ENCODE measurements at places on chromosomes 1 and 21.

GRCh38 chr1:167669209-167670124, 39.4 kb downstream of the RCSD1 start:
- DNase-seq: no peak

DNA sequence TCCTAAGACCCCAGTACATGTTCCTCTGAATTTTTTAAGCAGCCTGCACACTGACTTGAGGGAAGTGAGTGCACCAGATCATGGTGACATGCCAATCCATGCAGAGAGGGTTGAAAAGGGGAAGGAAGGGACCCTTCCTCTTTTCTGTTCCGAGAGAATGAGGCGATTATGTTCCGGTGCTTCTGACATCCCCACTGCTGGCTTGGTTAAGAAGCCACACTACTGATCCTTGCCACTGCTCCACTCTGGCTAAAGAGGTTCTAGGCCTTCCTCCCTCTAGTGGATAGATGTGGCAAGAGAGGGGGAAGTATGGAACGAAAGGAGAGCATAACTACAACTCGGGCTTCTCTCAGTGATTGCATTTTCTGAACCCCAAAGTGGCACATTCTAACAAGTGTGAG, 1.8 kb upstream of the CYB5R1 start:
- peak; percentile 68 for DNase-seq

DNA sequence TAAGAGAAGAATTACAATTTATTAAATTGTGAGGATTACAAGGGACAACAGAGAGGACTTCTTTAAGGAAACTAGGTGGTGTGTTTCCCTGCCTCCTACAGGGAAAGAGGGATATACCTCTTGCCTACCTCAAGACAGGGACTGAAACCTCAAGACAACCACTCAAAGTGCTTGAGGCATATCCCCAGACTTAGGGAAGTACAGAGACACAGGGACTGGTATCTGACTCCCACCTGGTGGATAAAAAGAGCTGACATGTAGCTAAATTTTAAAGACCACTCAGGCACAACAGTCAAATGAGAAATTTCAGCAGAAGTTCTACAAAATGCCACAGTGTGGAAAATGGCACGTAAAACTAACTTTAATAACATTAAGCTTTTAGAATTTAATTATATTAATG, 21.3 kb downstream of the DENND2C start:
- DNase-seq: no peak

GRCh38 chr1:9183441-9183840, 51.1 kb upstream of the H6PD start:
- no peak for DNase-seq

DNA sequence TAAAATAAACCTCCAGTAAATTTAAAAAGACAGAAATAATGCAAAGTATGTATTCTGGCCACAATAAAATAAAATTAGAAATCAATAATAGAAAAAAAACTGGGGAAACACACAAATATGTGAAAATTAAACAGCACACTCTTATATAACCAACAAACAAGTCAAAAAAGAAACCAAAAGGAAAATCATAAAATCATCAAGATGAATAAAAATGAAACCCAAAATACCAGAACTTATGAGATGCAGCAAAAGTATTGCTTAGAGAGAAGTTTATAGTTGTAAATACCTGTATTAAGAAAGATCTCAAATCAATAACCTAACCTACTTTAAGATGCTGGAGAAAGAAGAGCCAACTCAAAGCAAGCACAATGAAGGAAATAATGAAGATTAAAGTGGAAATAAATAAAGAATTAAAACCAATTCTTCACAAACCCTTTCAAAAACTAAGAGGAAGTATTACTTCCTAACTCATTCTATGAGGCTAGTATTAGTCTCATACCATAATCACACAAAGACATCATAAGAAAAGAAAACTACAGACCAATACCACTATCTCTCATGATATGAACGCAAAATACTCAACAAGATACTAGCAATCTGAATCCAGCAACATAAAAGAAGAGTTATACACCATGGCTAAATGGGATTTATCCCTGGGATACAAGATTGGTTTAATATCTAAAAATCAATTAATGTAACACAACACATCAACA, 6.4 kb upstream of the KRTAP10-3 start:
- DNase-seq: no peak

Measured in umbilical cord (tissue), 2 donors.